ENCODE measurements at places on chromosomes 11 and 22.
A peak's percentile ranks its signal among the peaks of the same experiment; 100 is the strongest.

GRCh38 chr11:95697614-95698408 is 91.8 kb downstream of the FAM76B start:
- no peak for DNase-seq

DNA sequence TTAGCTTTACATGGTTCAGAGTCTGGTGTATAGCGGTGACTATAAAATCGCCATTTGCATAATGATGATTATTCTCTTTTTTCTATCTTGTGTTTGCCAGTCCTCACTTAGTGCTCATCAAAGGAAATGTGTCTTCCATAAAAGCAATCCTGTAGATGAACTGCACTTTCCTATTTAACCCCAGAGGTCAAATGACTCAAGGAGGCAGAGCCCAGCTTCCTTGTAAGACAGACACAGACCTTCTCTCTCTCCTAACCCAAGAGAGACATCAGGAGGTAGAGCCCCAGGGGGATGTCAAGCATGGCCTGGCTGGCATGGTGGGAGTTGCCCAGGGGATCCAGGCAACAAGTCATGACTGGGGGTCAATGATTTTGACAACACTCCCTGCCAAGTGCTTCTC is 46.9 kb upstream of the CRTAM start:
- no peak for DNase-seq

- DNase-seq, result no peak
These were observed 239.6 kb downstream of the LARGE1 start for GRCh38 chr22:33680632-33681031.

GRCh38 chr11:47971501-47971900 is 8.9 kb upstream of the PTPRJ start:
- no peak for DNase-seq

DNA sequence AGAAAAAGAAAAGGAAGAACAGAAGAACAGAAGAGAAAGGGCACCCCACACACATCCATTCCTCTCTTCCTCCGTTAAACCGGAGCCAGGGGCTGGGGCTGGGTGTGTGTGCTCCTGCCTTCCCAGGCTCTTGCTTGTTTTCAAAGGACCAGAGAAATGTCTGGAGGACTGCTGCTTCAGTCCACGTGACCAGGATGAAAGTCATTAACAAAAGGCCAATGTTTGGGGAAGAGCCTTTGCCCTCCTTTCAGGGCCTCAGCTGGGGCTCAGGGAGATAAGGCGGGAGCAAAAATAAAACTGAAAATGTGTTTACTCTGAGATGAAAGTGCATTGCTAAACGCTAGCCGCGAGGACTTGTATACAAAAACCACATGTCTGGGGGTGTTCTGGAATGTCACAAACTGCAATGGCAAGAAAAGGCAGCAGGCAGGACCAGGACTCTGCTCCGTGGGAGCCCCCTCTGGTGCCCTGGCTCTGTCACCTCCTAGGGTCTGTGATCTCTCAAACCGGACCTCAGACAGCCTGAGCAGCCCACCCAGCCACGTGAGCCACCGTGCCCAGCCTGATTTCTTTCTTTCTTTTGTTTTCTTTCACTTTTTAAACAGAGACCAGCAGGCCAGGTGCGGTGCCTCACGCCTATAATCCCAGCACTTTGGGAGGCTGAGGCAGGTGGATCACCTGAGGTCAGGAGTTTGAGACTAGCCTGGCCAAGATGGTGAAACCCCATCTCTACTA is 31.6 kb upstream of the MYH9 start:
- DNase-seq, result no peak

- no peak for DNase-seq
These were observed 4.0 kb downstream of the VSTM5 start for GRCh38 chr11:93846411-93846810.

DNA sequence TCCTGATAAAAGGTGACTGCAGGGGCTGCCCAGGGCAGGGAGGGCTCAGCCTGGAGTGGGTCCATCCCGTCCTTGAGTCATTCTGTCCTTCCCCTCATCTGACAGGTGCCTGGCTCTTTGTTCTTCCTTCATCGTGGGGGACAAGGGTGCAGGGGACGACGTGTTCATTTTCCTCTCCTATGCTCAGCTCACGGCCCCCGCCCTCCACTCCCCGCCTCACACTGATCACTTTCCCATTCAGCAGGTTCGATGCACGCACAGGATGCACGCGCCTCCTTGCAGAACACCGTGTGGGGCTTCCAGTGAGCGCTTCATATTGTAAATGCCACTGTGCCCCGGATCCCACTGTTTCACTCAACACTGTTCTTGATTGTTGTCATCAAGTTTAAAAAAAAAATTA is 32.7 kb upstream of the SHANK2 start:
- DNase-seq, result no peak

DNA sequence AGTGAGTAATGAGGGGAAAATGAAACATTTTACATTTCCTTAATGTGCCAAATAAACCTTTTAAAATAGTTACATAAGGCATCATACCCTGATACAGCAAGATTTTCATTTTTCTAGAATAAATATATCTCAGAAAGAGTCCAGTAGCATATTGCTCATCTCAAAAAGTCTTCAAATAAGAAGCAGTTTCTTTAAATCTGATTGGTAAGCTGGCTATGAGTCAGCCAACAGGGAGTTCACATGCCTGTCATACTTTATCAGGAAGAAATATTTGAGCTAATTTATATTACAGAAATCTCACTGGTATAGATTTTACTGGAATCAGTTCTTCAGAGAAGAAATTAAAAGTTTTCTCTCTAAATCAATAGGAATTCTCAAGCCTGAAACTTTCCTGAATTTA is 258.1 kb downstream of the C11orf87 start:
- no peak for DNase-seq

DNA sequence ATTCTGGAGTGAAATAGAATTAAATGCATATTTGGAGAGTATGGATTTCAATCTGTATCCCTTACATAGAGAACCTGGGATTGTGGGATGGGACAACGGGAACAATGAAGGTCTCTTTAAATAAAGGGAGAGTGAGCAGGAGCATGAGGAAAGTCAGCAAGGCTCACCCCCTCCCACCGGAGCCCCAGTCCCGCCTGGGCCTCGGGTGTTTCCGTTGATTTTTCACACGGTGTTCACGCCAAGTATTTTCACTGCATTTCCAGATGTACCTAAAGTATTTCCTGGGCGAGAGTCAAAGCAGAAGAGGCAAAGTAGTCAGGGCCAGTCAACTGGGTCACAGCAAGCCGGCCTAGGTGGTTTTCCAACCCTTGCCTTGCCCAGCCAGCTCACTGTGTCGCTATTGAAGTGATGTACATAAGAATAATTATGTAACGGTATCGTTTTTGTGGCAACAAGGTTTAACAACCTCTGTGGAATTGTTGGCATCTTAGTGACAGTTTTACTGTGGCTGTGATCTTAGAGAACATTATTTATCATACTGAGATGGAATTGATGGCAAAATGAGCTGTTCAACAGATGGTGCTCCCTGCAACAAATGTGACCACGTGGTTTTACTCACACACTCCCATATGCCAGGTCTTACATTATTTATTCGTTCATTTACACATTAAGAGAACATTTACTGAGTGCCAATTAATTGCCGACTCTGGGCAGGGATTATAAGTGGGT is 177.3 kb downstream of the ADAMTS15 start:
- DNase-seq, result no peak

DNA sequence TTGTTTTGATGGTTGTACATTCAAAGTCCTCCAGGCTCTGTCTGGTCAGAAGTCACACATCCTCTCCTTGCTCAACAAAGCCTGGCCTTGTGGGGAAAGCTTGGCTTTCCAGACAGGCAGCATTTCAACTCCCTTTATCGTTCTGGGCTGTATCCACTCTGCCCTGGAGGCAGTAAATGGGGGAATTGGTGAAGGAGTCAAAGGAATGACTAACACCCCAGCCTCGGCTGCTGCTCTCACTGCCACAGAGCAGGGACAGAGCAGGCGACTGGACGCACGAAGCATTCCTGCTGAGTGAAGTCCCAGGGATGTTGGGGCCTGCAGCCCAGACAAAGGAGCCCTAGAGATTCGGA is 52.8 kb downstream of the WNT11 start:
- no peak for DNase-seq

DNA sequence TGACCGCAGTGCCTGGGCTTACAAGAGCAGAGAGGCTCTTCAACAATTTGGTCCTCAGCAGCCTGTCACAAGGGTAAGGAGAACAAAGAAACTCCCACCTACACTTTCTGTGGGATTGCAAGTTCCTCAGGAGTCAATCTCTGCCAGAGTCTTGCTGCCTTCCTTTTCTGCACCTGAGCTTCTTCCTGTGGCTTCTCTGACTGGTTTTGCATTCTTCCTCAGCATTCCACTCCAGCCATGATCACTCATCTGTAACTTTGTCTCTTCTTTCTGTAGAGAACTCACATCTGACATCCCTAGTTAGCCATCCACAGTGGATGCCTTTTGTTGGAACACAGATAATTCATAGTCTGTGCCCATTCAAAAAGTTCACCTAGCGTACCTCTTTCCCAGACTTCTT is 14.2 kb upstream of the OR6A2 start:
- DNase-seq, result no peak

DNA sequence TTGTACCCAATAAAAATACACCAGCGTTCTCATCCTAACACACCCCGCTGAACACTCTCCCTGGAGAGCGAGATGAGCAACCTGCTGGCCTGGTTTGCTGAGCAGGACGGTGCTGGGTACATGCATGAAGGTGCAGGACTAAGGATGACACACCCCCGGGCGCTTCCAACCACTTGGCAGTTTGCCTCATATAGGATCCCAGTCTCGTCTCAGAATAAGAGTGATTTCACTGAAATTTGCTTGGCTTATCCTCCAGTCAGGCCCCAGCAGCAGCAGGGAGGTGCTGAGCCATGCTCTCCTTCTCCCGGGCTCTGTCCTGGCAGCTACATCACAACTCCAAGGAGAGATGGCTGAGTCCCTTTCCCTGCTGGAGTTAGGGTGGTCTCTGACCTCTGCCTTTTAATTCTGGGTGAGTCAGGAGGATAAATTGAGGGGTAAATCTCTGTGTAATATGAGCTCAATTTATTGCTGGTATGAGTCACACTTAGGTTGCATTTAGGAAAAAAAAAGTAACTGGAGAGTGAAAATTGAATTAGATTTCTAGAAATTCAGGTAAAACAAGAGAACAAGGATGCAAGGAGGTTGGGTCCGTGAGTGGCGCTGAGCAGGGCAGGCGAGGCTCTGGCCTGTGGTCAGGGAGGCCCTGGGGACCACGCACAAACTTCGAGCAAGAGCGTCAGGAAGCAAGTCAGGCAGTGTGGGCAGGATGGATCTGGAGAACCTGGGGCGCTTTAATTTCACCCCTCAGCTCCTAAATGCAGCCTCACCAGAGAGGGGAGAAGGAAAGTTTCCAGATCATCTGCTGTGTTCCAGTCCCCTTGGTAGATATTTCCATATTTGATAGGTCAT is 974.0 kb downstream of the TBC1D22A start:
- DNase-seq, result no peak

- no peak for DNase-seq
These were observed 250.3 kb downstream of the TBC1D22A start for GRCh38 chr22:47012589-47013370.

- no peak for DNase-seq
These were observed 9.9 kb upstream of the PHLDB1 start for GRCh38 chr11:118597556-118597955.

DNA sequence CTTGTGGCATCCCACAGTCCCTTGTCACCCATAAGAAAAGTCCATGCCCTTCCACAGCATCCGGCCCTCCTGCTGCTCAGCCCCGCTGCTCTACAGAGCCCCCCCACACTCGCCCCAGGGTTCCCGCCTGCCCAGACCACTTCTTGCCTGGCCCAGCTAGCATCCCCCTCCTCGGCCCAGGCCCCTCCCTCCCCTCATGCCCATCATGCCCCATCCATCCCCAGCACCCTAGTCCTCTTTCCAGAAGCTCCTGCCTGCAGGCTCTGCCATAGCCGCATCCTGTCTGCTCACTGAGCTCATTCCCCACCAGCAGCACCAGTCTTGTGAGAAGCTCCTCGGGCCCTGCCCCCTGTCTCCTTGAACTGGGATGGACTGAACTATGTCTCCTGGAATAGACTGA is 54.4 kb downstream of the LINC01488 start:
- no peak for DNase-seq

GRCh38 chr11:57406337-57406904 is 16.0 kb upstream of the PRG2 start:
- no peak for DNase-seq

DNA sequence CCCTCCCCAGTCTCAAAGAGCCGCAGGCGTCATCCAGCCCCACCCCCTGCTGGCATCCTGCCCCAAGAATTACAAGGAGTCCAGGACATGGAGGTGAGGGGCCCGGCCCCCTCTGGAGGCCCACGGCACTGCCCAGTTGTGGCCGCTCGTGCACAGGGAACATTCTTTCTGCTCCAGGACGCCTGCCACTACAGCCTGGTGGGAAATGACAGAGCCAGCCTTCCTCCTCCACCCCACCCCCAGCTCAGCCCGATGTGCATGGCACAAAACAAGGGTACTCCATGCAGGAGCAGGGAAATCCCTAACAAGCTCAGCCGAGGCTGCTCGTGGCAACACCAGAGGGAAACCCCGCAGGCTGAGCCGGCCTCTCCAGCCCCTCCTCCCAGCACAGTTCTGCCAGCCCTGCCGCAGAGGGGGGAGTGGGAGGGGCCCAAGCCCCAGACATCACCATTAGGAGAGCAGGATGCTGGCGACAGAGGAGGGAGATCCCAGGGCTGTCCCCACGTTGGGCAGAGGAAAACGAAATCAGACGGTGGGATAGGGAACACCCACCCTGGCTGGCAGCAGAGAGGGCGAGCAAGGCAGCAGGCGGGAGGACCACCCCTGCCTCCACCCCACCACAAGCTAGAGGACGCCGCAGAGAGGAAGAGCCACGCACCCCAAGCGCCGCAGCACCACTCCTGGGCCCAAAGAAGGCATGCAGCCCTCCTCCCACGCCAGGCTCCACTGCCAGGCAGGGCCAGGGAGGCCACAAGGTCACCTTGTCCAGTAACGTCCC is 10.0 kb downstream of the IGSF9B start:
- peak; percentile 49 for DNase-seq

DNA sequence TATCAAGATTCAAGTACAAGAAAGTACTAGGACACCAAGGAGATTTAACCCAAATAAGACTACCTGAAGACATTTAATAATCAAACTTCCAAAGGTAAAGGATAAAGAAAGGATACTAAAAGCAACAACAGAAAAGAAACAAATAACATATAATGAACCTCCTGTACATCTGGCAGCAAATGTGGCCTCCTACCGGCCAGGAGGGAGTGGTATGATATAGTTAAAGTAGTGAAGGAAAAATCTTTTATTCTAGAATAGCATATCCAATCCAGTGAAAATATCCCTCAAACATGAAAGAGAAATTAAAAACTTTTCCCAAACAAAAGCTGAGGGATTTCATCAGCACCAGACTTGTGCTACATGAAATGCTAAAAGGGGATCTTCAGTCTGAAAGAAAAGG is 104.7 kb upstream of the GUCY1A2 start:
- no peak for DNase-seq

DNA sequence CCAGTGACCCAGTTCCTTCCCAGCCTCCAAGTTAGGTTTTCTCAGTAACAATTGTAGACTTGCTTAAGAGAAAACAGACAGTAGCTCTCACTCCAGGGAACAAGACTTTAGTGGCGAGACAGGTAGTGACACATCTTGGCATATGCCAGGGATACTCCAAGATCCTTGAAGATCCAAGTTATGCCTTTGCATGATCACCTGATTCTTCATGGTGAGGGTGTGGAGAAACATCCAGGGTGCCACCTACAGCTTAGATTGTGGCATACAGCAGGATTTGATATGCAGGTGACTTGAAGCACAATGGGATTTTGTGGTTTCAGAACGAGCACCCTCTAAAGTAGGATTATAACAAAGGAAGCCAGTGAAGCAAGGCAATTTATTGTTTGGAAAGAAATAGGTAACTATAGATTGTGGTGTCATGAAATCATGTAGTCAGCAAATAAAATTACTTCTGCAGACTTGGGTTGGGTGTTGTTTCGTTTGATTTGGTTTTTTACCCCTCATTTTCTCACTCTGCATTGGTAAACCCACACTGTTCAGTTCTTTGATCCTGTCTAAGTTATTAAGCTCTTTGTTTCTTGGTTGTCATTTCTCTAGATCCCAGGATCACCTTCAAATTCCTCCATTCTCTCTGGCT is 9.2 kb downstream of the POU2AF3 start:
- DNase-seq, result no peak

Data from activated T-helper 1 cell treated with anti-CD3 and anti-CD28 coated beads, Interleukin-12 subunit alpha, Interleukin-12 subunit beta, Interleukin-2, Interleukin-4 antibody, amounts not matched to agents 30 ng/mL and 10 ng/mL and 1 ng/mL, durations not matched to agents 14 hours and 24 hours and 36 hours (primary cell).